HEK293T (cell line): ENCODE measurements at places on chromosomes 5 and 9.
A peak's percentile ranks its signal among the peaks of the same experiment; 100 is the strongest.

GRCh38 chr5:157651623-157652376 lies 438 bp downstream of the SOX30 start:
- no peak for DNase-seq

DNA sequence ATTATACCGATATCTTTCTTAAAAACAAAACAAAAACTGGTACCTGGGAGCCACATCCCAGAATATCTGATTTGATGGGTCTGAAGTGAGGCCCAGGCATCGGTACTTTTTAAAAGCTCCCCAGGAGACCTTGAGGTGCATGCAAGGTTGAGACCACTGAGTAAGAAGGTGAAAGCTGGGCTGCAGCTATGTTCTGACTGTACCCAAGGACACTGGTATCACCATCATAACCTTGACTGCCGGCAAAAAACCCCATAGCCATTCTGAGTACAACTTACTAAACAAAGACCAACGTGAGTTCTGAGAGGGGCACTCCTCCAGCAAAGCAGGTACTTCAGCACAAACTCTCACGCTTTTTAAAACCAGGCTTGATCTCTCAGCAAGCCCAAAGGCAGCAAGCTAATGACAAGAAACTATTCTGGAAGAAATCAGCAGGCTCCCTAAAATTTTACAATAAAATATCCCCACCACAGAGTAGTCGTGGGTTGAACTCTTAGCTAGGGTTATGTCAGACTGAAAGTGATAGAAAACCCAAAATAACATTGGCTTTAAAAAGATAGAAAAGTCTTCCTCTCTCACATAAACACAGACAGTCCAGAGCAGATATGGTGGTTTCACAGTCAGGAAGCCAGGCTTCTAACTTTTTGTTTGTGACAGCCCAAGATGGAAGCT lies 263.9 kb downstream of the SAXO1 start:
- DNase-seq, result no peak

DNA sequence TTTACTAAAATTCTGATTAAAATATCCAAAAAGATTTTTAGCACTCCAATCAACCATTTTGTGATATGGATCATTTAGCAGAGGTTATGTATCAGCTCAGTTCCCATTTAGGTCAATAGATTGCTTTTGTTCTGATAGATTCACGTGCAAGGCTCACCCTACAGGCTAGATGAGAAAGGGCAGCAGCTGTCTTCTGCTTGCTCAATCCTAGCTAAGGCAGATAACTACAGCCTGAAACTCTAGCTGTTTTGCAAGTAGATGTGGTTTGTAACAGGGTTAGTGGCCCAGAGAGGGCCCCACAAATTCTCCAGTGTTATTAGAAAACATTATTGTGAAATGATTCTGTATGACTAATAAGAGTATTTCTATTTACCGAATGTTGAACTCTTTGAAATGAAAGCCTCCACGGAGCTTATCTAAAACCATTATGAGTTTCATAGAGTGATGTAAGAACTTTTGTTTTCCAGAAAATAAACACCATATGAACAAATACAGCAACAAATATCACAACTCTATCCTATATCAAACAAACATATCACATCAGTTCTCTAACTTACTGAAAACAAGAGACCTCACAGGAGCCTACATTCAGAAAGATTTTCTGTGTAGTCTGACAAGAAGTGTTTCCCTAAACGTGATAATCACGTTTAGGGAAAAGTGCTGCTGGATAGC lies 841.9 kb upstream of the ACO1 start:
- peak; percentile 16 for DNase-seq

GRCh38 chr9:37414503-37414943 lies 8.0 kb upstream of the GRHPR start:
- DNase-seq, result no peak

DNA sequence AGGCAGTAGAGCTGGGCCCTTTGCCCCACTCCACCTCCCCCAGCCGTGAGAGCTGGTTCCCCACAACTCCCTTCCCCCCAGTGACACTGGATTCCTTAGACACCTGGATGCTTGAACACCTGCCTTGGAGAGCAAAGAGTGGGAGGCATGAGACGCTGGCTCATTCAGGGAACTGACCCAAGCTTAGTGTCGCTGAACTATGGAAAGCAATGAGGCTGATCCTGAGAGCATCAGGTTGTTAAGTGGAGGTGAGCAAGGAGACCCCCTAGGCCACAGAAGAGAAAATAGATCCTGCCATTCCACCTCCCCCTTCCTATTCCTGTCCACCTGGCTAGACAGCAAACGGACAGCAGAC lies 2.0 kb downstream of the CCL19 start:
- no peak for DNase-seq

- peak; percentile 26 for DNase-seq
Observed at GRCh38 chr5:122478741-122479442, 166.9 kb downstream of the SNCAIP start.

DNA sequence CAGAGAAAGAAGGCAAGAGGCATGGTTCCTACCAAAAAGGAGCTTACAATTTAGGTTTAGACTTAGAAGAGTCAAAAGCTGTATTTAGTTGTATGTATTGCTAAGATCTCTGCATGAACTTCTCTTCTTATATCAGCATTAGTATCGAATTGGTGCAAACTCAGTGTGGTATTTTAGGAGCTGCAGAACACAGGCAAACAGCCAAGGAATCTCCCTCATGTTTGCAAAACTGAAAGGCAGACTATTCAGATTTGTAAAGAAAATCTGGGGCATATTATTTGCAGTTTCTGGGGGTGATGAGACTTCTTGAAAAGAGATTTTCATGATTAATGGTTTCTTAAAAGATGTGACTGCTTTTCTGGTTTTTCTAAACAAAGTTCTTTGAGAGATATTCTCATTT lies 252.7 kb downstream of the CEMIP2 start:
- DNase-seq, result no peak

GRCh38 chr5:44387921-44388320 lies 1.3 kb downstream of the FGF10 start:
- no peak for DNase-seq

GRCh38 chr5:15421921-15422412 lies 78.0 kb upstream of the FBXL7 start:
- DNase-seq, result no peak

DNA sequence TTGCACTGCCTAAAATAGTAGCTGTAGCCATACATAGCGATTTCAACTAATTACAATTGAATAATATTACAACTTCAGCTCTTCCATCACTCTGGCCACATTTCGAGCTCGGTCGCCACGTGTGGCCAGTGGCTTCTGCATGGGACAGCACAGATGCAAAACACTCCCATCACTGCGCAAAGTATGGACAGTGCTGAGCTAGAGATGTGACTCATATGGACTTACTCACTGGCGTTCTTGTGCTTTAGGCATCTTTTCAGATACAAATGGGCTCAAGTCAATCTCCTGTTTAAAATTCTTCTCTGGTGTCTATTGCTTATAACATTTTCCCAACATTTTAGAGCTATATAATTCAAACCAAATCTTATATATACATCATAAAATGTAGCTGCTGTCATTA lies 222.7 kb downstream of the ELAVL2 start:
- no peak for DNase-seq

- no peak for DNase-seq
Observed at GRCh38 chr5:169385636-169386035, 84.7 kb upstream of the SLIT3 start.

- no peak for DNase-seq
Observed at GRCh38 chr5:61953913-61954312, 352.1 kb upstream of the KIF2A start.

DNA sequence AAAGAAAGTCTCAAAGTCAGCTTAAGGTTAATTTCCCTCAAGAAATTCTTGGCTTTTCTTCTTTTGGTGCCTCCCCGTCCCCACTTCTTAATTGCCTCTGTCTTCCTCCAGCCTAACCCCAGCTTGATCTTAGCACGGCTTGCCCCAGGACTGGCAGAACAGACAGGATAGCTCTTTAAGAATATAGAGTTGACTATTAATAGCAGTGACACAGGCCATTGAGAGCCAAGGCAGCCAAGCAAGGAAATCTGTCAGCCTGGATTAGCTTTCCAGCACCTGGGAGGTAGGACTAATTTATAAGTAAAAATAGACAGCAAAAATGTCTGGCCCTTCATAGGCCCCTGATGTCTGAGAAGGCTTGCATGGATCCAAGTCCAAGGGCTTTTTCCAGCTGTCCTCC lies 384.6 kb upstream of the SLC30A5 start:
- DNase-seq, result no peak

DNA sequence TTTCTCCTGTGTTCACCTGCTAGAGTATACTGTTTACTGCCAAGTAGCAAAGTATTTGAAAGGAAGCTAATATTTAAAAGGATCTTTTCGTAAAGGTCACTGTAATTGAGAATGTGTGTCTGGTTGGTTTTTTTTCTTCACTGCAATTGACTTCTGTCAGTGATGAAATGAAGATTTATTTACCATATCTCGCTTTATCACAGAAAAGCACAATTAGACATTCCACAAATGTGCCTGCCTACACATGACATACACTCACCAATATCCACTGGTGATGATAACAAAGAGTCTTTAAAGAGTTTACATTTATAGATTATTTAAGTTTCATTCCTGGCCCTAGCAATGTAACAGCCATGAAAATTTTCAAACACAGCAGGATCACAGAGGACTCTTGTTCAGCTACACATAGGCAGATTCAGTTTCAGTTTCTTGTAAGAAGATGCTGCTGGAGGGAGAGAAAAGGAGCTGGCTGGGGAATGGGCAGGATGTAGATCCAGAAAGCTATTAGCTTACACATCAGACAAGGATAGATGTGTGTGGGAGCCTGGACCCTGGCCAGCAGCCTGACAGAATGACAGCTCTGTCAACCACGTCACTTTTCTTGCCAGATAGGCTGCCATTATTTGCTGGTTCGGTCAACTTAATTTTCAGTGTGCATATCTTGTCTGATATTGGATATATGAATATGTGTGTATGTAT lies 104.0 kb downstream of the GDNF start:
- DNase-seq, result no peak

GRCh38 chr5:39494107-39494510 lies 69.3 kb upstream of the DAB2 start:
- no peak for DNase-seq
